ENCODE measurements at places on chromosomes 11 and 22.

GRCh38 chr11:73205661-73206343 is 12.3 kb upstream of the P2RY2 start:
- no peak for DNase-seq

DNA sequence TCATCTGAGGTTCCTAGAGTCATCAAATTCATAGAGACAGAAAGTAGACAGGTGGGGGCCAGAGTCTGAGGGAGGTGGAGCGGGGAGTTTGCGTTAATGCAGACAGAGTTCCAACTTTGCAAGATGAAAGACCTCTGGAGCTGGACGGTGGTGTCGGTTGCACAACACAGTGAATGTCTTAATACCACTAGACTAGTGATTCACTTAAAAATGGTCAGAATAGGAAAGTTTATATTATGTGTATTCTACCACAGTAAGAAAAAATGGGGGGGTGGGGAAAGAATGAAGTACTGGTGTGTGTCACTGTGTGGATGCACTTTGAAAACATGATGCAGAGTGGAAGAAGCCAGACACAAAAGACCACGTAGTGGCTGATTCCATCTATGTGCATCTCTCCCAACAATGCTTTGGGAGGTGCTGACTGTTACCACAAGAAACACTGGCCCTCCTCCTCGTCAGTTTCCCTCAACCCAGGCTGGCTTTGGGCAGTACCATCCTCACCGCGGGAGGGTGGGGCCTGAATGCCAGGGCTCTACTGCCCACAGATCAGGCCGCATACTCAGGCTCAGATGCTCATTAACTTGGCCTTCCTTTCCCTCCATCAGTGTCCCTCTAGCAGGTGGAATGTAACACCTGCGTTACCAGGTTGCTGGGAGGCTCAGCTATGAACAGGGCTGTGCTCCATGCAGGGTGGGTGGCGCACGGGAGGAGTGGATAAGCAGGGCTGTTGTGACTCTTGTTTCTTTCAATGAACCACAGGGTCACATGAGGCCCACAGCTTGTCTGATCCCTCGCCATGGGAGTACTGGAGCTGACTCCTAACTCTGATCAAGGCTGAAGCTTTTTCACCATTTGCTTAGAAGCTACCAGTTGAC is 297.0 kb downstream of the CTTN start:
- DNase-seq = no peak

DNA sequence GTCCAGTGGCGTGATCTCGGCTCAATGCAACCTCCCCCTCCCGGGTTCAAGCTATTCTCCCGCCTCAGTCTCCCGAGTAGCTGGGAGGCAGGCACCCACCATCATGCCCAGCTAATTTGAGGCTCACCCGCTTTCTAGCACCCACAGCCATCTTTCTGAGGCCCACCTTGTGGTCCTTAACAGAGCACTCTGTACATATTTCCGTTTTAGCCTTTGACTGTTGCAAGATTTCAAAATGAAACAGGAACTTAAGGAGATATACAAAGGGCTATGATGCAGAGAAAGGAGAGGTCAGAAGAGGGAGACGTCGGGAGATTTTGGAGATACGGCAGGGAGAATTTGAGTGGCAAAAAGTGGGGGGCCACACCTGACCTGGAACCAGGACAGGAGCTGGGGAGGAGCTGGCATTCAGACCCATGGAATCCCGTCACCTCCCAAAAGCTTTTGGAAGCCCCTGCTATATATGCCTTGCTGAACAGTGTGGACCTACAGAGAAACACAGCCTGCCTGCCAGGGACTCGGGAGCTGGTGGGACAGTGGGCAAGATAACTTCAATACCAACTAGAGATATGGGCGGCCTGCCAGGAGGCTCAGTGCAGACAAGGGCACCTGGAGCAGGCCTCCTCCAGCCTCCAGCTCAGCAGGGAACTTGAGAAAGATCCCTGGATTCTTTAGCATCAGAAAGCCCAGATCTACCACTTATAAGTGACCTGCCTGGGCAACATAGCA is 8.0 kb upstream of the CLCF1 start:
- DNase-seq = peak; percentile 25

DNA sequence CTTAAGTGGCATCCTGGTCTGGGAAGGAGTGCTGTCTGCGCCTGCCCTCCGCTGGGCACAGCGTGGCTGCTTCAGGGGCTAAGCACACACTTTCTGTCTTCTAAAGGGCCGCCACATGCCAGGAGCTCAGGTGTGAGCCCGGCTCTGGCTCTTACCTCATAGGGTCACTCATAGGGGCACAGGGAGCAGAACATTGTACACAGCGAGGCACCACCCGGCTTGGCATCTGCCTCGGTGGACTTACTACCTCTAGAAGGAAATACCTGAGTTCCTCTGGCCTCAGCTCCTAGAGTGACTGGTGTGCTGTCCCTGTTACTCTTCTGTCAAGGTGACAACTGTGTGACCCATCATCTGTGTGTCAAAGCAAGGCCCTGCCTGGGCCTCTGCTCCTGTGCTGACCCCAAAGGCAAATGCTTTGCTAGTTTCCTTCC is 13.4 kb downstream of the NEAT1 start:
- no peak for DNase-seq

DNA sequence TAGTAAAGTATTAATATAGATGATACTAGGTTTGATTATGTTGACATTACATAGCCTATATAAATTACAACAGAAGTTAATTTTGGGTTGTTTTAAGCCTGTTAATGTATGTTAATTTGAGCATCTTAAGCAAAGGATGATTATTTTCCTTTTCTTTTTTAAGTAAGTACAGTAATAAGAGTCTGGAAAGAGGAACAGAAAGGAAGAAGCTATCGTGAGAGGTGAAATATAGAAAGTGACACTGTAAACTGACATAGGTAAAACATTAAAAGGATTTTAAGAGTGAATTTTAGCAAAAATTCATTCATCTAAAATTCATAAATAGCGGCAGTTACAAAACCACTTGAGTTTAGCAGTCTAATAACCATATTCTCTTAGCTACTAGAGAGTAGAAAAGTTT is 45.5 kb downstream of the FAR1 start:
- no peak for DNase-seq

- DNase-seq = no peak
Observed at GRCh38 chr11:101169944-101170343, 40.3 kb upstream of the PGR start.

DNA sequence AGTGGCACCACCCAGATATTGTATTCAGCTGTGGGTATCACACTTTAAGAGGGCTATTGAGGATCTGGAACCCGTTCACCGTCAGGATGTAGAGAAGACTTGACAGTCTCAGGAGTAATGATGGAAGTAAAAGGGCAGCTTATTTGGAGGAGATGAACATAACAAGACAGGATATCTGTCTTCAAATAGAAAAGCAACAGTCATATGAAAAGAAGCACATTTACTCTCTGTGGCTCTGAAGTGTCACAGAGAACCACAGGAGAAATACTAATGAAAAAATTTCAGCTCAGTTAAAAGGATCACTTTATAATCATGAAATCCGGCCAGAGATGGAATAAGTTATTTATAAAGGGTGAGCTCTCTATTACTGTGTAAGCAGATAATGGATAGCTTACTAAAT is 200.8 kb downstream of the FAM76B start:
- no peak for DNase-seq

DNA sequence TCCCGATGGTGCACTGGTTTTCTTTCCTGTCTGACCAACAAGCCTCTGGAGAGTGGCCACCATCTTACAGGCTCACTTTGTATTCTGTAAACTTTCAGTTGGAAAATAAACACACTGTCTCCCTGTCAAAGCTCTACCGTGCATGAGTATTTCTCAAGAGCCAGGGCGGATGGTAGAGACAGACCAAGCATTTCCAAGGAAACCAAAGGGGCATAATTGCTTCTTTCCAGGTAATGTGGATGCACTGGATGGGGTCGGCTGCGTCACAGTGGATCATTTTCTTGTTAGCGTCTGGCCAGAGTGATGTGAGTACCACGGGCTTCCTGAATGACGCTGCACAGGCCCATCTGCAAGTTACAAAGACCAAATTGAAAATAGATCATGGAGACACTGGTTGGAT is 5.1 kb upstream of the SEZ6L start:
- DNase-seq = no peak

GRCh38 chr11:56817661-56818060 is 69.2 kb upstream of the OR9G4 start:
- DNase-seq = no peak

DNA sequence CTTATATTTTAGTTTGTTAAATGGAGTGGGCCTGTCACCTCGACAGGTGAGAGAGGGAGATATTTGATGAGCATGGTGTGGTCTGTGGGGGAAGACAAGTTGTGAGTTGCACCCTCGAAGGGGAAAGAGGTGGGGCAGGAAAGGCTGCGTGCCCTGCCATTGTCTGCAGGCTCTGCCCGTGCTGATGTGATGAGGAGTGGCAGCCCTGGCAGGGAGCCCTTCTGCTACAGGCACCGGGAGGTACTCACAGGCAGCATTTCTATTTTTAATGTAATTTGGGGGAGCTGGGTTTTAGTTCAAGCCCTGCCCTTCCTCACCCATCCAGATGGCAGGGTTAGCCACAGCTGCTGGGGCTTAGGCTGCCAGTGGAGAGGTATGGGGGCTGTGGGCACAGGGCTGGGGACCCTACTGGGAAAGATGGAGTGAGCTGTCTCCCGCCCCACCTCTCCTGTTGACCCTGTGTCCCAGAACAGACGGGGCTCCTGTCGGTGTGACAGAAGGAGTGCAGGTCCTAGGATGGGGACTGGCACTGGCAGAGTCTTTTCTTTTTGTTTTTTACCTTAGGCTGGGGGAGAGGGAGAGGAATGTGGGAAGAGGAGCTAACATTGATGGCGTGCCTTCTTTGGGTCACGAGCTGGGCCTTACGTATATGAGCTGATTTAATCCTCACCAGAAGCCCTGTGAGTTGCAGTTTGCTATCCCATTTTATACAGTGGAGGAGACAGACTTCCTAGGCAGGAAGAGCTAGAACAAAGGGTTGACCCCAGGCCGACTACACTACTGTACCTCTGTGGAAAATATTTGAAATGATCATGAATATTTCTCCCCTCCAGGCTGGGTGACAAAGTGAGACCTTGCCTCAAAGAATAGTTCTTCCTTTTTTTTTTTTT is 51.6 kb downstream of the CEP164 start:
- peak; percentile 8 for DNase-seq

GRCh38 chr11:104333977-104334376 is 170.0 kb upstream of the PDGFD start:
- no peak for DNase-seq

- DNase-seq = no peak
Observed at GRCh38 chr11:34501949-34502348, 11.6 kb downstream of the ELF5 start.

DNA sequence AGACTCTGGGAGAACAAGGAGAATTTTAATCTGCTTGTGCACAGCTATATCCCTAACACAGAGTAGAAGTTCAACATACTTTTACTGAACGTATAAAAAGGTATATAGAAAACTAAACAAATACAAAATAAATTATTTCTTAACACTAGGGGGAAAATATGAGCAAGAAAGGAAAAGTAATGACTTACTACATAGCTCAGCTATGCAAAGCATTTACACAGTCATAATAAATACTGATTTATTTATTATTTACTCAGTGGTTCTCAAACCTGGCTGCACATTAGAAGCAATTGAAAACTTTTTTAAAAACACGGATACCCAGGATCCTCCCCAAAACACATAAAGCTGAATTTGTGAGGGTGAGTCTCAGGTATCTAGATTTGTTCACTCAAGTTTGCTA is 182.5 kb downstream of the TTC28 start:
- DNase-seq = no peak

DNA sequence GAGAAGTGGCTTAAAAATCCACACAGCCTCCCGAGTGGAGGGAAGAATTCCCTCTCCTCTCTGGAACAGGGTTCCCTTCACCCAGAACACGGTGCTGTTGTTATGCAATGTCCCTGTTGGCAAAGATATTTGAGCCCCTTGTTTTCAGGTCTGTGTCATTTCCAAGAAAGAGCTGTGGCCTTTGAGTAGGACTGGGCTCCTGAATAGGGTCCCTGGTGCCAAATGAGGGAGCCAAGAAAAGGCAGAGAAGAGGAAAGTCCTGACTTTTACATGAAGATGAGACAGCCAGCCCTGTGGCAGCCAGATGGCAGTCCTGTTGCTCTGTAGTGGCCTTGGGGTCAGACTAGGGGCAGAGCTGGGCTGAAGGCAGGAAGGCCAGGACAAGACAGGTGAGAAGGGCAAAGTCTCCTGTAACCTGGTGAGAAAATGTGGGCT is 51.2 kb upstream of the ELF5 start:
- DNase-seq = no peak

GRCh38 chr11:30852645-30853044 is 266.5 kb upstream of the MPPED2 start:
- no peak for DNase-seq

DNA sequence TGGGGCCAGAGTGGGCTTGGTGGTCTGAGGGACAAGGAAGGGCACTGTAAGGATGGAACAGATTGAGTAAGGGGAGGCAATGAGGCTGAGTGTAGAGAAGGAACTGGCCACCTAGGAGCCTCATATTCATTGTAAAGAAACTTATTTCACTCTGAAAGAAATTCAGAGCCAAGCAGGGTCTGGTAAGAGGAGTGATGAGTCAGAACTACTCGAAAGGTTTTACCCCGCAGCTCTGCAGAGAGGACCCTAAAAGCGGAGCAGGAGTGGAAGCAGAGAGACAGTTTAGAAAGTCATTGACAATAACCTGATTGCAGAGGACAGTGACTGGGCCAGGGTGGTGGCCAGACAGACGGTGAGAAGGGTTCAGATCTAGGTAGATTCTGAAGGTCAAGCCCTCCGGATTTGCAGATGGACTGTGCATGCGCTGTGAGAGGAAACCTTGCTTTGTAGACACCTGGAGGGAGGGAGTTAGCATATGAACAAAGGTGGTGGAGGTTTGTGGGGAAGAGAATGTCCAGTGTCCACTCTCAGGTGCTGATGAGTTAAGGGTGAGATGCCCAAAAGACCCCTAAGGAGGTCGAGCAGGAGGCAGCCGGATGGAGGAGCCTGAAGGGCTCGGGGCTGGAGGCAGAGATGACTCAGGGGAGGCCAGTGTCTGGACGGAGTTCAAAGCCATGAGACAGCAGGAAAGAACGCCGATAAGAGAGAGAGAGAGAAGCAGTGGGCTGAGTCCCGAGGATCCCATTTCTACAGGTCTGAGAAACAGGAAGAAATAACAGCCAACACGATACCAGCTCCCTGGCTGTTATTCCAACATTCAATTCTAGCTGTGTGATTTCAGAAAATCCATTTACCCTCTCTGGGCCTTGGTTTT is 546.0 kb downstream of the BRD1 start:
- DNase-seq = no peak

DNA sequence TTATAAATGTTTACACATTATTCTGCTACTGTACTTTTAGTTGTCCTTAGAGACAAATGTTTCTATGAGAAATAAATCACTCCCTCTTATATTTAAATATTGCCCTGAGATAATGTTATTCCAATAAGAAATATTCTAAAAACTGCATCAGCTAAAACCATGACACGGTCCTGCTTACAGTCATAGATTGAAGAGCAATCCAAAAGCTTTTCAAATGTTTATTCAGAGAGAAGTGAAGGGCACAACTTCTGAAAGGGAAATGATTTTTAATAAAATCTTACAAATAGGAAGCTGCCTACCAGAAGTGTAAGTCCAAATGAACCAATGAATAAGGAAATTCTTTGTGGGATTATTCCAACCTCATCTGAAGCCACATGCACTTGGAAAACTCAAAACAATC is 49.2 kb downstream of the STK33 start:
- no peak for DNase-seq
